ENCODE measurements at places on chromosomes 16 and 17. TPM values are rescaled to one million over a fixed set of nuclear protein-coding genes. Genes with fewer than 3 reads are reported as not detected.

- no peaks in the 10 kb centered on the region for H3K4me1 ChIP-seq
- no peak overlapping the region for H3K27ac ChIP-seq
- no peaks in the 10 kb centered on the region for H3K36me3 ChIP-seq
- H3K27me3 ChIP-seq = no peaks in the 10 kb centered on the region
- H3K4me3 ChIP-seq = no peak overlapping the region
Observed at GRCh38 chr17:280216-280615, 72.4 kb downstream of the RPH3AL start.

DNA sequence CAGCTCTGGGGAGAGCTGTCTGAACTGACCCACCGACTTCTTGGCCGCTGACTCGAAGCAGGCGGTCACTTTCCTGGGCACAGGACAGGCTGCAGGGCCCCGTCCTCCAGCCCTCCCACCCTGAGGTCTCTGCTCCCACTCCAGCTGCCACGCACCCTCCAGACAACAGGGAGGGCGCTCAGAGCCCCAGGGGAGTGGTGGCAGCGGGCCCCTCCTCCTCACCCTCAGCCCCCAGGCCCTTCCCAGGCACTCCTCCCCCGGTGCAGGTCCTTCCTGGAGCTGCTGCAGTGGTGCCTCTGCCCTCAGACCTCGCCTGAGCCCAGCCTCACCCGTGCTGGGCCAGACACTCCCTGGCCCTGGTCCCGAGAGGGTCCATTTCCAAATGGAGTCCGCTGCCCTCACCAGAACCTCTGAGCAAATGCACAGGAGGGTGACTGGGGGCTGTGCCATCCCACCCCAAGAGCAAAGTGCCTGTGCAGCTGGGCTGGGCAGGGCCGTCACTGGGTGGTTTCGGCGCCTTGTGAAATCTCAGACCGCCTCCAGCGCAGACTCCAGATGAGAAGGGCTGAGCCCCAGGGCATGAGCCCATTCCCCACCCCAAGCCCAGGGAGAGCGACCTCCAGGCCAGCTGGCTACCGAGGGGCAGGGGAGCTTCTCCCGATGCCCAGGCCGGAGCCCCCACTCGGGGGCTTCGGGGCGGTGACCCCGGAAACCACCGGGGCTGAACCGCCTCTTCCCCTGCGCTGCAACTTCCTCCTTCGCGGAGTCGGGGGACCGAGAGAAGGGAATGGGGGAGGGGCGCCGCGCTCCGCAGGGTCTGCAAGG, 717 bp downstream of the CYBA start:
- DNase-seq = no peak
- H3K27me3 ChIP-seq = no peaks in the 10 kb centered on the region
- peaks cover 62% of the 10 kb centered on the region for H3K36me3 ChIP-seq
- no peak overlapping the region for H3K27ac ChIP-seq

GRCh38 chr17:48779421-48779820, 37.6 kb downstream of the TTLL6 start:
- H3K36me3 ChIP-seq = no peaks in the 10 kb centered on the region
- no peak for DNase-seq
- H3K4me3 ChIP-seq = no peak overlapping the region
- no peaks in the 10 kb centered on the region for H3K27me3 ChIP-seq
- no peaks in the 10 kb centered on the region for H3K4me1 ChIP-seq
- H3K27ac ChIP-seq = no peak overlapping the region

DNA sequence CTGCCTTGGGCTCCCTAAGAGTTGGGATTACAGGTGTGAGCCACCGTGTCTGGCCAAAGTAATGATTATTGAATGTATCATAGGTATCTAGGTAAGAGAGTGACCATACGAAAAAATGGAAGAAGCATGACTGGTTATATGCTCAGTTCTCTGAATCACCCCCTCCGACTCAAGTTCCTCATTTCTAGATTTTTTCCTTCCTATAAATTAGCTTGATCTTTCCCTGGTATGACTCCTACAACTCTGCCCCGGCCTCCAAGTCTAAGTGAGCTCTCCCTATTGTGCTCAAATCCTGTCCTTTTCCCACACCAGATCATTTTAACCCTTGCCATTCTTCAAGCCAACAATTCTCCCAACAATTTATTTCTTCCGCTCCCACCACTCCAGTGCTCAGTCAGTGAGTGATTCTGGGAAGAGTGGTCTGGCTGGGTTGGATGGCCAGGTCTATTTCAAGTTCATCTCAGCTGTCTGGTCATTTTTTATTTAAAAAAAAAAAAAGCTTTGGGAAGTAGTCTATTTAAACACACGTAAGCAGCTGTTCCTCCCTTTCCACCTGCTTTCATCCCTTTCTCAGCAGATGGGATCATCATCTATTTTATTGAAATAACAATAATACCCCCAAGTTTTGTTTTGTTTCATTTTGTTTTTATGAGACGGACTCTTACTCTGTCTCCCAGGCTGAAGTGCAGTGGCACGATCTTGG, 120.2 kb upstream of the HS3ST2 start:
- H3K27ac ChIP-seq = no peak overlapping the region
- H3K36me3 ChIP-seq = no peaks in the 10 kb centered on the region
- H3K27me3 ChIP-seq = no peaks in the 10 kb centered on the region
- no peak overlapping the region for H3K4me3 ChIP-seq
- H3K4me1 ChIP-seq = no peaks in the 10 kb centered on the region
- no peak for DNase-seq

GRCh38 chr17:51734462-51734861, 424.1 kb downstream of the CA10 start:
- DNase-seq = no peak
- no peak overlapping the region for H3K4me3 ChIP-seq
- no peak overlapping the region for H3K27ac ChIP-seq
- H3K27me3 ChIP-seq = no peaks in the 10 kb centered on the region
- no peaks in the 10 kb centered on the region for H3K36me3 ChIP-seq
- H3K4me1 ChIP-seq = no peaks in the 10 kb centered on the region

GRCh38 chr16:11240636-11241473, 15.1 kb downstream of the SOCS1 start:
- H3K36me3 ChIP-seq = no peaks in the 10 kb centered on the region
- no peaks in the 10 kb centered on the region for H3K27me3 ChIP-seq
- no peak overlapping the region for H3K4me3 ChIP-seq
- H3K4me1 ChIP-seq = no peaks in the 10 kb centered on the region
- no peak for DNase-seq

DNA sequence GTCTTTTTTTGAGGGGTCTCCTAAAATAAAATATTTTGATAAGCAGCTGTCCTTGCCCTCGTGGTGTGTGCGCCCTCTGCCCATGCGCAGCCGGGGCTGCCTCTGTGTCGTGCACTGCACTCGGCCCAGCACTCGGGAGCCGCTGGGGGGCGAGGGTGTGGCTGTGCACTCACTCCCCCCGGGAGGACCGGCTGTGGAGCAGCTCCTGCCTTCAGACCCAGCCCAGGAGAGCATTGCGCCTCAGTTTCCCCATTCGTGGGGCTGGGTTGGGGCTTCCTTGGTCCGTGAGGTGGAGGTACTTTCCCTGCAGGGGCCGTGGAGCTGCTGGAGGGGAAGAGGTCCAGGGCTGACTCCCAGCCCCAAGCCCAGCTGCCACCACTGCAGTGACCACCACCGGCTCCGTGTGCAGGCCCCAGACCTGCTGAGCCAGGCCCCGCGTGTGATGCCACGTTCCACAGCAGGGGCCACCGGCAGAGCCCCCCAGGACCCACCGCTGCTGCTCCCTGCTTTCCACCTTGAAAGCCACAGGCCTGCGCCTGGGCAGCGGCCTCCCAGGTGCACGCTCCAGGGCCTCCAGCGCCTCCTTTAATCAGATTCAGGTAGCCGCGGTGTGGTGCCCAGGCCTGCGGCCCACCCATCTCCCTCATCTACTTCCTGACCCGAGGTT, 6.3 kb upstream of the IL17C start:
- no peak overlapping the region for H3K27ac ChIP-seq
- H3K4me3 ChIP-seq = no peak overlapping the region
- no peaks in the 10 kb centered on the region for H3K27me3 ChIP-seq

- H3K4me1 ChIP-seq = peaks cover 43% of the 10 kb centered on the region
- no peaks in the 10 kb centered on the region for H3K27me3 ChIP-seq
- no peak for DNase-seq
- no peaks in the 10 kb centered on the region for H3K36me3 ChIP-seq
- H3K27ac ChIP-seq = no peak overlapping the region
Observed at GRCh38 chr17:15479703-15480102, 12.3 kb upstream of the CDRT4 start.

- H3K4me1 ChIP-seq = no peaks in the 10 kb centered on the region
- H3K27me3 ChIP-seq = no peaks in the 10 kb centered on the region
- peaks cover 66% of the 10 kb centered on the region for H3K36me3 ChIP-seq
- no peak for DNase-seq
Observed at GRCh38 chr17:17893801-17894644, 57.2 kb upstream of the SREBF1 start.

GRCh38 chr16:70345840-70346239, 863 bp upstream of the DDX19A start:
- DNase-seq = no peak
- peak overlapping the region; percentile 92 for H3K4me3 ChIP-seq
- H3K4me1 ChIP-seq = peaks cover 18% of the 10 kb centered on the region
- H3K27me3 ChIP-seq = no peaks in the 10 kb centered on the region
- H3K27ac ChIP-seq = peak overlapping the region; percentile 93

- H3K36me3 ChIP-seq = no peaks in the 10 kb centered on the region
- no peak overlapping the region for H3K4me3 ChIP-seq
- H3K27me3 ChIP-seq = no peaks in the 10 kb centered on the region
- no peak for DNase-seq
Observed at GRCh38 chr16:78485188-78485916, 385.9 kb downstream of the WWOX start.

- H3K4me1 ChIP-seq = no peaks in the 10 kb centered on the region
- H3K4me3 ChIP-seq = peak overlapping the region; percentile 73
- H3K36me3 ChIP-seq = no peaks in the 10 kb centered on the region
- no peaks in the 10 kb centered on the region for H3K27me3 ChIP-seq
Observed at GRCh38 chr17:15999974-16000827, 577 bp downstream of the TTC19 start.

DNA sequence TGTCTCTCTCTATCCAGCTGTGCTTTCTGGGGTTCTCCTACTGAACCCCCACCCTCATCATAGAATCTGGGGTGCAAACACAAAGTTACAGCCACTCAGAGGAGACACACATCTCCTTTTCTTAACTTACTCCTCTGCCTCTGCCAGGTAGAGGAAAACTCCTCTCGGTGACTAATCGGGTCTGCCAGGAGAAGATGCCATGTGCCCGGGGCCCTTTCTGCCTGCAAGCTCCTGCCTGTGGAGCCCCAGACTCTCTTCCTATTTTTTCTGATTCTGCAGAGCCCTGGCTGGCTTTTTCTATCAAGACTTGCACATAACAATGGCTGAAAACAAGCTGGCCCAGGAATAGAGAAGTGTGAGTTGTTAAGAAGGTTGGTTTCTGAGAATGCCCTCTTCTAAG, 10.4 kb downstream of the SLC6A4 start:
- no peaks in the 10 kb centered on the region for H3K4me1 ChIP-seq
- no peak overlapping the region for H3K4me3 ChIP-seq
- H3K36me3 ChIP-seq = no peaks in the 10 kb centered on the region
- H3K27ac ChIP-seq = no peak overlapping the region

DNA sequence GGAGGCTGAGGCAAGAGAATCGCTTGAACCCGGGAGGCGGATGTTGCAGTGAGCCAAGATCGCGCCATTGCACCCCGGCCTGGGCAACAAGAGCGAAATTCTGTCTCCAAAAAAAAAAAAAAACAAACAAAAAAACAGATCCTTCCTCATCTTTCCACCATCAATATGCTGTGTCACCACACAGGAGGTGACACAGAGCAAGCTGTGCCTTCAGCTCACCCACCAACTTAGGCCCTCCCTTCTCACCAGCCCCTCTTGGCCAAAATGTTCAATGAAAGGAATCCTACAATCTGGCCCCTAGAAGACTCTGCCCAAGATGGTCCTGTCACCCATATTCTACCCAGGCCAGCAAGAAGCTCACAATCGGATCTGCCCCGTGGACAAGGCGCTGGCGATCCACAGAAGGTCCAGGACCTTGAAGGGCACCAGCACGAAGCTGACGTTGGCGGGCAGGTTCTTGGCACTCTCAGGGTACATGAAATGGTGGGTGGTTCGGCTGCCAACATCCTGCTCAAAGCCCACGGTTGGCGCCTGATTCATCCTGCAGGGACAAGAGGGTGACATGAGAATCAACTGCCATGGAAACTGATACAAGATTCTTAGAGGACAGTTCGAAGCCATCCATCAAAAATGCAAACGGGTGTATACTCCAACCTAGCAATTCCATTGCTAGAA, 41.4 kb downstream of the DDX19A start:
- H3K27me3 ChIP-seq = no peaks in the 10 kb centered on the region
- no peak overlapping the region for H3K27ac ChIP-seq
- no peak for DNase-seq
- peaks cover 76% of the 10 kb centered on the region for H3K36me3 ChIP-seq

- H3K36me3 ChIP-seq = no peaks in the 10 kb centered on the region
- H3K27me3 ChIP-seq = no peaks in the 10 kb centered on the region
- H3K4me3 ChIP-seq = no peak overlapping the region
- DNase-seq = no peak
- H3K27ac ChIP-seq = no peak overlapping the region
- no peaks in the 10 kb centered on the region for H3K4me1 ChIP-seq
Observed at GRCh38 chr17:345992-346785, 6.4 kb downstream of the RPH3AL start.

GRCh38 chr17:66716236-66717026, 118.5 kb upstream of the CACNG5 start:
- peaks cover 7% of the 10 kb centered on the region for H3K36me3 ChIP-seq
- no peak overlapping the region for H3K27ac ChIP-seq
- peaks cover 10% of the 10 kb centered on the region for H3K4me1 ChIP-seq
- no peak overlapping the region for H3K4me3 ChIP-seq
- no peak for DNase-seq

- H3K36me3 ChIP-seq = peaks cover 10% of the 10 kb centered on the region
- no peaks in the 10 kb centered on the region for H3K27me3 ChIP-seq
- H3K4me1 ChIP-seq = no peaks in the 10 kb centered on the region
- H3K4me3 ChIP-seq = no peak overlapping the region
Observed at GRCh38 chr16:67594956-67595355, 32.6 kb downstream of the CTCF start.

GRCh38 chr17:66191593-66192377, at the start of gene CEP112:
Gene CEP112, minus strand, starts transcription at chr17:66192133.
- peak within 1 kb of the TSS; percentile 53 for H3K4me3 ChIP-seq
- H3K27ac ChIP-seq = peak within 1 kb of the TSS; percentile 77
- H3K4me1 ChIP-seq = peaks cover 8% of the 10 kb centered on the region

GRCh38 chr17:27995554-27995953, 46.9 kb upstream of the NLK start:
- no peaks in the 10 kb centered on the region for H3K27me3 ChIP-seq
- H3K27ac ChIP-seq = no peak overlapping the region
- DNase-seq = no peak
- H3K36me3 ChIP-seq = no peaks in the 10 kb centered on the region
- H3K4me1 ChIP-seq = no peaks in the 10 kb centered on the region
- H3K4me3 ChIP-seq = no peak overlapping the region

- H3K27ac ChIP-seq = no peak overlapping the region
- no peaks in the 10 kb centered on the region for H3K4me1 ChIP-seq
- H3K36me3 ChIP-seq = no peaks in the 10 kb centered on the region
- DNase-seq = no peak
- H3K27me3 ChIP-seq = no peaks in the 10 kb centered on the region
- no peak overlapping the region for H3K4me3 ChIP-seq
Observed at GRCh38 chr16:13110124-13110796, 208.9 kb downstream of the SHISA9 start.

The TBC1D16 gene
- total RNA-seq = 68.4 TPM

The SAMD14 gene
- 0.63 TPM for total RNA-seq

The LITAFD gene
- total RNA-seq = not detected

The ESRP2 gene
- 2.4 TPM for total RNA-seq

The OVCA2 gene
- total RNA-seq = 33.0 TPM

The CCL5 gene
- 3.8 TPM for total RNA-seq

The ATF7IP2 gene
- 4.8 TPM for total RNA-seq

The VAMP2 gene
- total RNA-seq = 50.2 TPM

The GCGR gene
- 3.9 TPM for total RNA-seq

The HOXB6 gene
- 2.9 TPM for total RNA-seq

The NRN1L gene
- 2.0 TPM for total RNA-seq
